ENCODE measurements at places on chromosomes 12 and 14.

- no peak for DNase-seq
Observed at GRCh38 chr12:116137318-116137717, 140.2 kb downstream of the MED13L start.

- no peak for DNase-seq
Observed at GRCh38 chr14:93950948-93951634, 23.9 kb downstream of the FAM181A start.

DNA sequence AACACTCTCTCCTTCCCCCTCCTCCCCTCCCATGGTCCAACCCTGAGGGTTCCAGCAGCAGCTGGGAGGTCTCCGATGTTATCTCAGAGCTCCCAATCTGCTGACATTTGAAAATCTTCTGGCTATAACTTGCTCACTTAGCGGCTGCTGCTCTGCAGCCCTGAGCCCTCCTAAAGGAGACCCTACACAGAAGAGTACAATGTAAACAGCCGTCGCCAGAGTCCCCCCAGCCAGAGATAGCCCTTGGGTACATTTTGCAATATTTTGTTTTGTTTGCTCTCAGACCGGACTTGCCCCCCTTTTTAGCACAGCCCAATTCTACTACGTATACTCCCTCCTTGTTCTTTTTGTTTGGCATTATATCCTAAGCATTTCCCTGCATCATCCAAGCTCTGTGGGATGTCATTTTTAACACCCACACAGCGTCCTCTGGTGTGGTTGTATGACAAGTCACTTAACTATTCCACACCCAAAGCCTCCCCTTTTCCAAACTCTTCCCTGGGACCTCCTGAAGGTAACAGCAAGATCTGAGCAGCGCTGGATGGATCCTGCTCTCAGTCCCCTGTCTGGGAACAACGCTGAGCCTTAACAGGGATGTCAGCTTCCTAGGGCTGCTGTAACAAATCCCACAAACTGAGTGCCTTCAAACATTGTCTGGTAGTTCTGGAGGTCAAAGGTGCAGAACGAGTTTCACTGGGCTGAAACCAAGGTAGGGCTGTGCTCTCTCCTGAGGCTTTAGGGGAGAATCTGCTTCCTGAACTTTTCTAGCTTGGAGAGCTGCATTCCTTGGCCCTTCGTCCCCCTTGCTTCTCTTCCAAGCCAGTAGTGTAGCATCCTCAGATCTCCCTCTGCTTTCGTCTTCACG lies 25.3 kb upstream of the TCL1B start:
- no peak for DNase-seq

- DNase-seq: no peak
Observed at GRCh38 chr14:98477935-98478334, 794.1 kb downstream of the BCL11B start.

DNA sequence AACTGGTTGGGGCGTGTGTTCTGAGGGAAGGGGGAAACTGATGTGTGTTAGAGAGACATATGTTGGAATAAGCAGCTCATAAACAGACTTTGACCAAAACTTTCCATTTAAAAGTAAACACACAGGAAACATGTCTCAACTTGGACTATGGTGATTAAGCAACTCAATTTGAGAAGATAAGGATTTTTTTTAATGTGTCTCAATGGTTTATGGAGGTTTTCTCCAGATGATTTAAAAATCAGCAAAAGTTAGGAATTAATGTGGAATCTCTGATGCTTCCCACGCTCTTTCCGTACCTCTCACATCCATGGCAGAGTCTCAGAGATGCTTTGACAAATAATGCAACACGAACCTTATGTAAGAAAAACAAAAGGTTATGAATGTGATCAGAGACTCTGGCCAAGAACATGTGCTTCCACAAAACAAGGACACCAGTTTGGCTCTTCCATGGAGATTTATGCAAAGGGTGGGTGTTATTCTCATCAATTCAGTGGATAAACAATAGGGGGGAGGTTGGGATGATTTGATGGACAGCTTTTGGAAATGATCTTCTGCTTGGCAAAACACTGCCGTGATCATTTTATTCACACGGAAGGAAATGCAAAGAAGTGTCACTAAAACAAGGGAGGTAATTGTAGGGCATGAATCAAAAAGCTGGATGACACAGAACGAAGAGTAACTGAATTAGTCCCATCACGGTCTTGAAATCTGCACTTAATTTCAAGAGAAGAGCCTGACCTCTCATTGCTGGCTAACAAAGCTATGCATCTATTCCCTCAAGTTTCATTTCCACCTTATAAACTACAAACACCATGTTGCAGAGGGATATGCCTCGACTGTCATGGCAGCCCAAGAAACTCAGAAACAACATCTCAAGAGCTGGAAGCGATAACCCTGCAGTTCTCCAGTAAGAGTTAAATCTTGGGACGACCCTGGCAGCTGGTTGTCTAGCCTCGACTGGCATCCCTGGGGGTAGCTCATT lies 76.5 kb downstream of the FOXN3 start:
- no peak for DNase-seq

DNA sequence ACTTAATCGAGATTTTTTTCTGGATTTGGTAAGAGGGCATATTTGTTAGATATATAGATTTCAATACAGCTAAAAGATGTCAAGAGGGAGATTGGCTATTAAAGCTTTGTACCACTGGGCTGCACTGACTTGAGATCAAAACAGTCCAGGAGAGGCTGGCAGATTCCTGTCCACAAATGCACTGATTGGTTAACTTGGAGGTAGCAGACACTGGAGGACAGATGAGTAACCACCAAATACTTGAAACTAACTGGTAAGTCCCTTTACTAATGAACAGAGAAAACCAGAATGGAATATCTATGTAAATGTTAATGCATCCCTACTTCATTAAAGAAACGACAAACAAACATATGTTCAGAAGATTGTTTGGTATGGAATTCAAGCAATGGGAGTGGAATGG lies 416.6 kb downstream of the LRIG3 start:
- DNase-seq: no peak

GRCh38 chr14:67602995-67603545 lies 3.0 kb upstream of the PIGH start:
- DNase-seq: no peak

- no peak for DNase-seq
Observed at GRCh38 chr12:68269779-68270178, 16.4 kb upstream of the IL22 start.

GRCh38 chr12:96187956-96188355 lies 6.2 kb upstream of the ELK3 start:
- DNase-seq: no peak

DNA sequence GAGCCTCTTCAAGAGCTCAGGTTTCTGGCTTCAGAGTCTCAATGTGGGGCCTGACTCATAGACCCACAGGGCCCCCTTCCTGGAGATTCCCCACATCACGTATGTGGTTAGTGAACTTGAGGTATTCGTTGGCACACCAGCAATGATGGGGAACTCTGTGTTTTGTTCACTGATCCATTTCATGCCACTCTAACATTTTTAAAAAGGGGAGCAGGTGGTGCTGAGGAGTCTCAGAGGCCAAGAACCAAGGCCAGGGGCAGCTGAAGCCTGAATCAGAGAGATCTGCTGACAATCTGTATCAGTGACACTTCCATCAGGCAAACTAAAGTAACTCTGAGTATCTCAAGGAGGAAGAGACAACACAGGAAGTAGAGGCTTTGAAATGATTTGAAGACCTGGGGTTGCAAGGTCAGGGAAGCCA lies 323.4 kb downstream of the VRK1 start:
- DNase-seq: no peak

GRCh38 chr14:34874386-34875030 lies 652 bp downstream of the BAZ1A start:
- no peak for DNase-seq

- no peak for DNase-seq
Observed at GRCh38 chr12:13713556-13714410, 267.6 kb downstream of the GRIN2B start.

DNA sequence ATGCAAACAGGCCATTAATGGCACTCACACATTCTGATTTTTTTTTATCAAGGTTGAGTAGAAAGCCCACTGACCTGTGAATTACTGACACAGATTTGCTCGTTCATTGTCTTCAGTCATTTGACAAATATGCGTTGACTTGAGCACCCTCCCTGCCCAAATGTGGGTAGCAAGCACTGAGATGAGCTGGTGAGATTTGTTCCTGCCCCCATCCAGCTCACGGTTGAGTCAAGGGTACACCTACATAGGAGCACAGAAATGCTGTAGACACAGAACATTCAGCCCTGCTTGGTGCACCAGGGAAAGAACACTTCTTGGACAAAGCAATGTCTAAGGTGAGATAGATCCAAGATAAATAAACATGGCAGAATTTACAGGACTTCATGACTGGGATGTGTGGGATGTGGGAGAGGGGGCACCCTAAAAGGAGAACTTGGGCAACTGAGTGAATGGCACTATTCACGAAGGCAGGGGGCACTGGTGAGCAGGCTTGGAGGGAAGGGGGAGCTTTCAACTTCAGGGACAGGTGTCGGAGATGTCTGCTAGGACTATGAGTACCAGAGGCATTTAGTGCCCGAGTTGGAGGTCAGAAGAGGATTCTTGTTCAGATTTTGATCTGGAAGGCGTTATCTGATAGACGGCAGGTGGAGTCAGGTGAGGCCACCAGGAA lies 213.4 kb downstream of the VRK1 start:
- DNase-seq: no peak

DNA sequence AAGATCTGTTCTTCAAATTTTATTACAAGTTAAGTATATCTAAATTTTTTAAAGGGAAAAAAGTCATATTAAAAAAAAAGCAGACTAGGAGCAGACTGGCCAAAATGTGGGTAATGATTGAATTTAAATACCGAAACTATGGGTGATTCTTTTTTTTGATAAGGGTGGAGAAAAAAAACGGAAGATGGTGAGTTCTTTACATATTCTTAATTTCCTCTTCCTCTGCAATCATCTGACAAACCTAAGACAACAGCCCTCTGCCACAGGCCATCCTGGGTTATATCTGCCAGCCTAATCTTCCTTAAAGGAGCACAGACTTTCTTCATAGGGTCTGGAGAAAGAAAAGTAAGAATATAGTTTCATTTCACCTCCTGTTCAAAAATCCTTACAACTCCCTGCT lies 108.0 kb downstream of the PPP2R5E start:
- no peak for DNase-seq

GRCh38 chr12:18864900-18865561 lies 127.1 kb downstream of the CAPZA3 start:
- no peak for DNase-seq
